ENCODE measurements at places on chromosomes 7 and 10.

DNA sequence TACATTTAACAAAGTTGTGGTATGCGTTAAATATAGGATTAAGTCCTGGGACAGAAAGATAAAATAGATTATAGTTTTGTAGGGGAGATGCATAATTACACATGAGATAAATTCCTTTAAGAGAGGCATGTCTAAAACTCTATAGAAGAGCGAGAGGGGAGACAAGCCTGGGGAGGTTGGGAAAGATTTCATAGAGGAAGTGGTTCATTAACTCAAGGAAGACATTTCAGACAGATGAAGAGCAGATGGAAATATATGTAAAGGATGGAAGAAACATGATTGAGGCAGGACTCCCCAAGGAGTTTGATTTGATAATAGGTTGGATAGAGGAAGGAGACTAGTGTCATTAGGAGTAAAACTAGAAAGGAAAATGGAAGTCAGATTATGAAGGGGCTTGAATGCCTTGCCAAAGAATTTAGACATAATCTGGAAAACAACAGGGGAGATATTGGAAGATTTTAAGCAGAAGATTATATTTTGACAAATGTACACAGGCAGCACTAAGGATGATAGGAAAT, 96.1 kb downstream of the PHTF2 start:
- DNase-seq = no peak

DNA sequence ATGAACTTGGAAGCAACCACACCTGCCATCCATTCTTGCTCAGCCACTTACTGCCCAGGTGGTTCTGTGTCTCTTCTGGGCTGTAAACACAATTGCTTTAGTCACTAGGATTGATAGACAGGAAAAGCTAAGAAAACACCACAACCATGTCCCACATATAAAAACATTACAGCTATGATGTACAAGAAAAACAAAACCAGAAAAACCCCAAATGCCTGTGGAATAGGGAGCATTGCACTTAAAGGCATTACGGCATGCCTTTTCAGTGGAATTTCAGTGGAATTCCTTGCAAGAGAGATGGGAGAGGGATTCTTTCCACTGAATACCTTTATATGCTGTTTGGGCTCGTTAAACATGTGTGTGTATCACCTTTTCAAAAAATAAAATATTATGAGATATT, 44.2 kb upstream of the GPR26 start:
- no peak for DNase-seq

GRCh38 chr7:26681819-26682418, 182.5 kb downstream of the SKAP2 start:
- DNase-seq = no peak

- no peak for DNase-seq
Observed at GRCh38 chr7:137633133-137633532, 213.6 kb downstream of the DGKI start.

DNA sequence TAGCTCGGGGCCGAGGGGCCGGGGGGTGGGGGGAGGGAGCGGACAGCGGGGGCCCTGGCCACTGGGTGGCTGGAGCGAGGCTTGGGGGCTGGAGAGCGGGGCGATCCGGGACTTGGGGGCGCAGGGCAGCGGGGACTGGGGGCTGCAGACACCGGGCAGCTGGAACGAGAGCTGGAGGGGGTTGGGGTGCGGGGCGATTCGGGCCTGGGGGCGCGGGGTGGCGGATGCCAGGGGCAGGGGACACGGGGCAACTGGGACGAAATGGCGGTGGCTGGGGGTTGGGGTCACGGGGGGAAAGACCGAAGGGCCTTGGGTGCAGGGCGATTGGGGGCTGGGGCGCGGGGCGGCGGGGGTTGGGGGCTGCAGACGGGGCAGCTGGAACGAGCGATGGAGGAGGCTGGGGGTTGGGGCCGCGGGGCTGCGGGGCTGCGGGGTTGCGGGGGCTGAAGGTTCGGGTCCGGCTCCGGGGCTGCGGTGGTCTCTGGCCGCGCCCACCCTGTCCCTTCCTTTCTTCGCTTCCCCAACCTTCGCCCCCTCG, 590 bp downstream of the COL26A1 start:
- DNase-seq = no peak

GRCh38 chr7:45434167-45434784, 139.9 kb upstream of the ADCY1 start:
- no peak for DNase-seq

DNA sequence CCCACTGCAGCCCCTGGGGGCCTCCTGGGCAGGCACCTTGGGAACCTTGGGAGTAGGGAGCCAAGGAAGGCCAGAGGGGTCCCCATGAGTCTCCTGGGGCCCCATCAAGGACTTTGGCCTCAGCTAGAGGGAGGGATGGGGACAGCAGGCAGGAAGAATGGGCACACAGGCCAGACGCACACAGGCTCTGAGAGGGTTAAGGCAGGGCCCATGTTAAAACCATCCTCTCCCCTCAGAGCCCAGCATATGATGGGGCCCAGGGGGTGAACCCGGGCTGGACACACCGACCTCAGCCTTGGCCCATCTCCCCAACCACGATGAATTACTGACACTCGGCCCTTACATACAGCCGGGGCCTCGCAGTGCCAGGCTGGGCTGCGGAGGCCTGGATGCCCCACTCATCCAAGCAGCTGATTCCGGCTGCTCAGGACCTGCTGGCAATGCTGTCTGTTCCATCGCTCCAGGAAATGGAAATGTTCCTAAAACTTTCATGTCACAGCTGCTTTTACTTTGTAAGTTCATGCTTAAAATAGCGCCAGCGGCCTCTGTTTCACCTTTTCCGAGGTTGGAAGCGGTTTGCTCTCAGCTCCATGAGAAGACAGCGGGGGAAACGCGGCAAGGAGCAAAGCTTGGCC, 17.3 kb upstream of the INPP5A start:
- DNase-seq = no peak

DNA sequence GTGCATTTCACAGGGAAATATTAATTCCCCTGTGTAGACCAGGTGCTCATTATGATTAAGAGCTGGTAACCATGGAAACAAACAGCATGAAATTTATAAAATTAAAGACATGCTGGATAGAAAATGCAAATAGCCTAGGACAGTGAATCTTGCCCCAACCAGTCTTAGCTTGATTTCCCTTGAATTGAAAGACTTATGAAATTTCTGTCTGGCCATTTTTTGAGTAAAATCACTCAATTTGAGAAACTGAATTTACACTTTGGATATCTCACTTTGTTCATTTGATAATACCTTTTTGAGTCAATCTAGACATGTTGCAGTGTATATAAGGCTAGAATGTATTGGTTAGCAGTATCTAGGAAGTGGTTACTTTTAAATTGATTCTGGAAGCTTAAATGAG, 4.4 kb upstream of the SMIM30 start:
- DNase-seq = no peak

DNA sequence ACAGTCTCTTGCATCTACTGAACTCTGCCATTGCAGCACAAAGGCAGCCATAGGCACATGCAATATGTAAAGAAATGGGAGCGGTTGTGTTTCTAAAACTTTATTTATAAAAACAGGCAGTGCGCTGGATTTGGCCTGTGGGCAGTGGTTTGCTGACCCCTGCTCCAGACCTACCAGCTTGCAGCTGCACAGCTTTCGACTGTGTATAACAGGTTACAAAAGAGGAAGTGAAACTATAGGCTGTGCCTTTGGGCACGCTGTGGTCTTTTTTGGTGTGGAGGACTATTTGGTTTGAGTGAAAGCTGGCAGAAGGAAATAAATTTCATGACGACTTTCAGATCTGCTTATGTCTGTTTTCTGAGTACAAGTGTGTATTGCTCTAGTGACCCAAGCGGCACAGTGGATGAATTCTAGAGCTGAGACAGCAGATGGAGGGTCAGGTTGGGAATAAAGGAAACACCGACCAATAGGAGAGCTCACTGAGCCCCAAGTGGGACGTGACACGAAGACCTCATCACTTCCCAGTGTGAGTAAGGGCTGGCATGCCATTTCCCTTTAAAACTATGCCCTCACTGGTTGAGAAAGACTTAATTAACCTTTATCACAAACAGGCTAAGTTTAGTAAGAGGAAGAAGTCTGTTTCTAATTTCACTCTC, 152.7 kb downstream of the ANK3 start:
- DNase-seq = no peak

DNA sequence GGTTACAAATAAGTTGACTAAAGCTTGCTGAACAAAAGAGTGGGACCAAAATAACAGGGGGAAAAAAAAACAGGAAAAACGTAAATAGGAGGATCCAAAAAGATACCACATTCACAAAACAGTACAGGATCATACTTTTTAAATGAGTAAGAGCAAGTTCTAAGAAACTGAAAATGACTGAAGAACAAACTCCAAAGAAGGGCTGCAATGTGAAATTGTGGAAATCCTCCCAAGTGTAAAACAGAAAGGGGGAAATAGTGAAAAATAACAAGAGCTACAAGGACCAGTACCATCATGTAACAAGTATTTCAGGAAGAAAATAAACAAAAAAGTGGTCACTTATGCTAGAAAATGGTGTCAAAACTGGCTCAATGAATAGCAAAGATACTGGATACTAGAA, 46.3 kb downstream of the PDSS1 start:
- no peak for DNase-seq

DNA sequence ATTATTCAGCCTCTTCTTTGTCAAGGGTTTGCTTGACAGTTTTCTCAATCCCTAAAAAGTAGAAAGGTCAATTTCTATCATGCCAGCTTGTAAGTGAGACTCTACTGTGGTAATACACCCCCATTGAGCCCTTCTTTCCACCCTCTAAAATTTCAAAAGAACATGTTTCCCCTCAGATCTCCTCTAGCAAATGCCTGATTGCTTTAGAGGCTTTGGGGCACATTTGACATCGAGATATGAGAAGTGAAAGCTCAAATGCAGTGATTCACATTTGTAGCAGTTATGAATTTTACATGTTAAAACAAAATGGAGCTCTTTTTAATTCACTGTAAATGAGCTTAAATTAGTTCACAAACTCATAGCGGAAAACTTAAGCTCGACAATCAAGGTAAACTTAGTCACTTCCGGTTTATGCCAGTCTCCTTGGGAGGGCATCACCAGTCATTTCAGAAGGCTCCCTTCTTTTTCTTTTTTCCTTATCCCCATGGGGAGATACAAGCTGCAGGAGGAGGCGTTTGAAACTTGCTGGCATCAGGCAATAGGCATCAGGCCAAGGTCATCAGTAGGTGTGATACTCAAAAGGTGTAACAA, 55.3 kb upstream of the ADO start:
- DNase-seq = no peak

DNA sequence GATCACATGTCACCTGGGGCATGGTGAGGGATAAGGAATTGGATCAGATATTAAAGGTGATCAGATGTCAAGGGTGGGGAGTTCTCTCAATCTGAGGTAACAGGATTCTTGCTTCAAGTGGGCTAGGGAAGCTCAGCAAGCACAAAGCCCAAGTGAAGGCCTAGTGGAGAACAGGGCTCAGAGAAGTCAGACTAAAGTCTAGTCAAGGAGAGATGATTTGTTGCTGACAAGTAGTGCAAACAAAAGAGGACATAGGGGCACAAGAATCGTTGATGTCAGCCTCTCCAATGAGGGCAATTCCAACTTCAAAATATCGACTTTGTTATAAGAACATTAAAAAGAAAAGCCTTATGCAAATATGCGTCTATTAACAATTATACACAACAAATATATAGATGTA, 852.8 kb upstream of the CELF2 start:
- no peak for DNase-seq

GRCh38 chr7:154167807-154168206, 115.6 kb downstream of the DPP6 start:
- DNase-seq = no peak

Measured in neuronal stem cell (in vitro differentiated cells).